ENCODE measurements at places on chromosomes 6 and 20.

GRCh38 chr6:160240691-160241084, 17.9 kb downstream of the SLC22A2 start:
- DNase-seq = no peak

GRCh38 chr6:3211681-3212080, 15.8 kb downstream of the TUBB2B start:
- no peak for DNase-seq

GRCh38 chr6:124747349-124747748, 214.9 kb upstream of the RNF217 start:
- no peak for DNase-seq

- no peak for DNase-seq
These were observed 5.2 kb upstream of the BPIFA2 start for GRCh38 chr20:33162753-33163152.

GRCh38 chr6:141326925-141327324, 805.8 kb upstream of the GJE1 start:
- no peak for DNase-seq

DNA sequence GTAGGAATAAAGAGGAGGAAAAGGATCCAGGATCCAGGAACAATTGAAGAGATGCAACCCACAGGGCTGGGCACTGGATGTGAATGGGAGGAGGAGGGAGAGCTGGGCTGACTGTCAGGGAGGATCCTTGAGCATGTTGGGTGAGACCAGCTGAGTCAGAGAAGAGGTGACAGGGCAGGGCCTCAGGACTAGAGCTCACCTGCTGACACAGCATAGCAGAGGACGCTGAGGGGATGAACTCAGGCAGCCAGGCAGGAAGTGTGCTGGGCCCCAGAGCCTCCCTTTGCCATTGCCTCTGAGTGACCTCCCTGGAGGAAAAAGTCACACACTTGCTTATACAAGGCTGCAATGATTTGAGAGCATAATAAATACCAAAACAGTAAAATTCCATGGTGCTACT, 72.3 kb downstream of the ZNF133 start:
- DNase-seq = no peak

- DNase-seq = no peak
These were observed 4.0 kb upstream of the EYA2 start for GRCh38 chr20:46890682-46891081.
